ENCODE measurements at places on chromosomes 16 and 17. TPM values are rescaled to one million over a fixed set of nuclear protein-coding genes. Genes with fewer than 3 reads are reported as not detected.

G6PC1 gene
- total RNA-seq = 0.68 TPM

CCDC40 gene
- 2.2 TPM for total RNA-seq

GRCh38 chr17:7260651-7261378 is 1.5 kb downstream of the CLDN7 start:
- peak; percentile 84 for DNase-seq
- H3K4me3 ChIP-seq = peak overlapping the region; percentile 43
- peak overlapping the region; percentile 88 for H3K27ac ChIP-seq
- peaks cover 6% of the 10 kb centered on the region for H3K36me3 ChIP-seq

- H3K36me3 ChIP-seq = no peaks in the 10 kb centered on the region
- H3K4me1 ChIP-seq = no peaks in the 10 kb centered on the region
- no peak for DNase-seq
- H3K27ac ChIP-seq = no peak overlapping the region
- H3K27me3 ChIP-seq = no peaks in the 10 kb centered on the region
- no peak overlapping the region for H3K4me3 ChIP-seq
These were observed 6.1 kb upstream of the CDR2 start for GRCh38 chr16:22380529-22380928.

GRCh38 chr17:72691586-72691985 is 400.9 kb downstream of the SLC39A11 start:
- no peaks in the 10 kb centered on the region for H3K36me3 ChIP-seq
- DNase-seq = no peak
- H3K4me1 ChIP-seq = no peaks in the 10 kb centered on the region
- H3K27me3 ChIP-seq = no peaks in the 10 kb centered on the region
- H3K4me3 ChIP-seq = no peak overlapping the region

GRCh38 chr17:77306790-77307478 is 166.2 kb downstream of the SEC14L1 start:
- DNase-seq = peak; percentile 52
- peaks cover 18% of the 10 kb centered on the region for H3K4me1 ChIP-seq
- no peaks in the 10 kb centered on the region for H3K27me3 ChIP-seq
- H3K27ac ChIP-seq = peak overlapping the region; percentile 9
- no peak overlapping the region for H3K4me3 ChIP-seq
- no peaks in the 10 kb centered on the region for H3K36me3 ChIP-seq
